ENCODE measurements at places on chromosomes 13 and 19.

- DNase-seq = no peak
Measured at GRCh38 chr13:42396901-42397655, 125.1 kb downstream of the AKAP11 start.

GRCh38 chr19:58380037-58380661, 681 bp downstream of the ZNF837 start:
- DNase-seq = no peak

DNA sequence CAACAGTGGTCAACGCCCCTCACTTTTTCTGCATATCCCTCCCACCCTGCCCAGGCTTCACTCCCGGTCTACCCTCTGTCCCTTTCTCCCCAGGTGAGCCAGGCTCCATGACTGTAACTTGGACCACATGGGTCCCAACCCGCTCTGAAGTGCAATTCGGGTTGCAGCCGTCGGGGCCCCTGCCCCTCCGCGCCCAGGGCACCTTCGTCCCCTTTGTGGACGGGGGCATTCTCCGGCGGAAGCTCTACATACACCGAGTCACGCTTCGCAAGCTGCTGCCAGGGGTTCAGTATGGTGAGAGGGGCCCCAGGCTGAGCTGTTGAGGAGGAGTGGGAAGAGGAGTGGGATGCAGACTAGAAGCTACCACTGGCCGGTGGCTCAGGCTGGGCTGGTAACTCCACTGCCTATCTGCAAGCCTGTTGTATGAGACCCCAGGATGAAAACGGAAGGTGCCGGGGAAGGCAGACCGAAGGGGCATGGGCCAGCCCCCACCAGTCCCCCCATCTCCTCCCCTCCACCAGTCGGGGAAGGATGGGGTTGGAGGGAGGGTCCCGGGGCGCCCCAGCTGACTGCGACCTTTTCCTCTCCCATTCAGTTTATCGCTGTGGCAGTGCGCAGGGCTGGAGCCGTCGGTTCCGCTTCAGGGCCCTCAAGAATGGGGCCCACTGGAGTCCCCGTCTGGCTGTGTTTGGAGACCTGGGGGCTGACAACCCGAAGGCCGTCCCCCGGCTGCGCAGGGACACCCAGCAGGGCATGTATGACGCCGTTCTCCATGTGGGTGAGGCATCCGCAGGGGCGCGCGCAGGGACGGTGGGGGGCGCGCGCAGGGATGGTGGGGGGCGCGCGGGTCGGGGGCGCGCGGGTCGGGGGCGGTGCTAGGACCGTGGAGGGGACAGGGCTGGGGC, 14.4 kb downstream of the ACP7 start:
- DNase-seq = no peak

DNA sequence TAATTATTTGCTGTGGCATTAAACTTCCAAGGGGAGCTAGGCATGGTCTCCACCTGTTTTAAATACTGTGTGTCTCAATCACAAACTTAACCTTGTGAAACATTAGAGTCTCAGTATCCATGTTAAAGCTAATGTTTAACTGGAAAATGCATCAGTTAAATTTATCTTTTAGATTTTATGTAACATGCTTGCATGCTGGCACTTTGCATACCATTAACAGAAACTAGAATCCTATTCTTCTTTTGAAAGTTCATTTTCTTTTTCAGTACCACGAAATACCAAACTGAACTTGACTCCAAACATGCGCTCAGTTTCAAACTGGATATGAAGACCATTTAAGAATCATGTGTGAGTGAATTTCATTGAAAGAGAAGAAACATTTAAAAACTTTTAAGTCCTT, 328.9 kb upstream of the SLC10A2 start:
- DNase-seq = no peak

GRCh38 chr13:112839356-112840105, 129.5 kb upstream of the MCF2L start:
- no peak for DNase-seq

DNA sequence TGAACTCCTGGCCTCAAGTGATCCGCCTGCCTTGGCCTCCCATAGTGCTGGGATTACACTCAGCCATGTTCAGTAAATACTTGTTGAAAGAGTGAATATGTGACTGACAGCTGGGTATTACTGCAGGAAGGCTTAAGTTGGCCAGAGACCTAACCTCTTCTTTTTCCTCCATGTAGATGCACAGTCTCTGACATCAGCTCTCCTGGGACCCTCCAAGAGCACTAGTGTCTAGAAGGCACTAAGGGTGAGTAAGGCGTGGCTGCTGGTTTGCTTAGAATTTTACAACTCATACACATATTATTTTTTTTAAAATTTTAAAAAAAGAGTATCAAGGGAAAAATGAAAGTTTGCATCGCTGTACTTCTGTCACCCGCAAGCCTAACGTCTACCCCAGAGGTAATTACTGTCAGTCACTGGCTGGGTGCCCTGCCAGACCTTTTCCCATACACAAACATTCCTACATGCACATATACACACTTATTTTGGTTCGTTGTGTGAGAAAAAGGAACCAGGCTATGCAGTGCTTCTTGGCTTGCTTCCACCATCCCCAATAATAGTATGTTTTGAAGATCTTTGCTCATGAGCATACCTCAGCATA, 122.0 kb downstream of the SIPA1L3 start:
- DNase-seq = no peak

DNA sequence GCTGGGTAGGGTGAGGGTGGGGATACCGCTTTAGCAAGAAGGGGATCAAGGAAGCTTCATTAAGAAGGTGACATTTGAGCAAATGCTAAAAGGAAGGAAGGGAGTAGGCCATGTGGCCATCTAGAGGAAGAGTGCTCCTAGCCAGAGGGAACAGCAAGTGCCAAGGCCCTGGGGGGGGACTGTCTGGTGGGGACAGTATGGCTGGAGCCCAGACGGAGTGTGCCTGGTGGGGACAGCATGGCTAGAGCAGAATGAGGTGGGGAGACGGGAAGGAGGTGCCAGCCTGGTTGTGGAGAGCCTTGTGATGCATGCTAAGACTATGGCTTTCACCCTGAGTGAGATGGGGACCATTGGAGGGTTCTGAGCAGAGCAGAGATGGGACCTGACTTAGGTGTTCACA, 2.1 kb upstream of the TGFB1 start:
- DNase-seq = no peak

DNA sequence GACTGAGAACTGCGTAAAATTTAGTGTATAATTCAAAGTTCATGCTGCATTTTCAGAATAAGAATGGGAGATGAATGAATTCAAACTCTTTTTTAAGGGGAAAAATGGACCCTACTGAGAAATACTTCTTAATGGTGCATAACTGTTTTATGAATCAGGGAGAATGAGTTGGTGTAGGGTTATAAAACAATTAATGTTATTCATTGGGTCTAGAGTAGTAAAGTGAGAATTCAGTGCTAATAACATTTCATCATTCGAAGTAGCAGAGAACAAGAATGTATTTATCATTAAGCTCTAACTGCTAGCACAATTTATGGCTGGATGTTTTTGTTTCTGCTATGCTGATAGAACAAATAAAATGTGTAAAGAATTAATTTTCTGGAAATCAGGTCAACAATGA, 310.2 kb downstream of the SLITRK5 start:
- DNase-seq = no peak

- no peak for DNase-seq
Measured at GRCh38 chr13:28246891-28247290, 108.5 kb downstream of the PAN3 start.

GRCh38 chr19:32231691-32232090, 113.7 kb upstream of the ZNF507 start:
- no peak for DNase-seq

DNA sequence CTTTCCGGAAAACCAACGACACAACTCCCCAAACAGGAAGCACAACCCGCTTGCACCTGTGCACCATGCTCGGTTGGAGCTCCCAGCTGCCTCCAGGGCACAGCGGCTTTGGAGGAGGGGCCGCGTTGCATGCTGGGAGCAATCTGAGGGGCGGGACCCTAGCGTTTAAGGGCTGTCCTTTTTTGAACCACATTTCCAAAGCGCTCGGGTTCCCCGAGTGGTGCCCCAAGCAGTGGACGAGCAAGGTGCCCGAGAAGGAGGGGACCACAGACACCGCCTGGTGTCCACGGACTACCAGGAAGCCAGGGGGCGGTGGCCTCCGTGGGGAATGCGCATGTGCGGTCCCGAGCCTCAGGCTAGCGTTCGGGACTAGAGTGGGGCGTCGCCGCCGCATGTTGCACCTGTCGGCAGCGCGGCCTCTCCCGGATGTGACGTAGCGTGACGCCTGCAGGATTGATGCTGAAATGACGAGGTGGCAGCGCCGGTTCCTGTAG, 11.9 kb upstream of the ZNF57 start:
- DNase-seq = peak; percentile 30

GRCh38 chr13:92823059-92823458, 403.5 kb upstream of the GPC6 start:
- DNase-seq = no peak

- DNase-seq = no peak
Measured at GRCh38 chr19:23263870-23264590, 13.8 kb upstream of the ZNF724 start.

- DNase-seq = peak; percentile 77
Measured at GRCh38 chr19:51441410-51442390, 16.6 kb downstream of the SIGLEC8 start.

GRCh38 chr13:23695711-23696464, 125.7 kb downstream of the TNFRSF19 start:
- DNase-seq = peak; percentile 23

DNA sequence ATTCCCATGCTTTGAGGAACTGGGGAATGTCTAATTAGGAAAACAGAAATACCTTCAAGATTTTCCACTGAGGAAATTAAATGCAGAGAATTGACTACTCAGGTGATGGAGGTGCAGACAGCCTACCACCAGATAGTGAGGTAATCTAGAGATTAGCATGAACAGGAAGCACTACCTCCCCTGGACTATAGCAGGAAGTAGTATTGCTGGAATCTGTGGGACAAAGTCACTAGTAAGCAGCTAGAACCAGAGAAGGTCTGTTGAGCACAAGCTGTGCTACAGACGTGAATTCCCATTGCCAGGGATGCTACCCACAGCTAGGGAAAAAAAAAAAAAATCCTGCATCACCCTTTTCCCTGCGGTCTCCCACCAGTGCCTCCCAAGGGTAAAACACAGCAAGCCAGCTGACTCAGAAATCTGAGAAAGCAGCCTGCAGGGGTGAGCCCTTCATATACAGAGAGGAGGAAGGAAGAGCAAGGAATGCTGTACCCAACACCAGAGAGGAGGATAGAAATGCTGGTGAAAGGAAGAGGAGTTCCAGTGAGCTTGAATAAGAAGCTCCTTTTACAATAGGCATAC, 10.2 kb downstream of the ENOX1 start:
- no peak for DNase-seq

GRCh38 chr19:34452723-34453122, 24.5 kb downstream of the UBA2 start:
- DNase-seq = no peak
